Right renal pelvis (tissue), 4 donors: ENCODE measurements at places on chromosomes 11 and 22. TPM values are rescaled to one million over a fixed set of nuclear protein-coding genes. Genes with fewer than 3 reads are reported as not detected.

OR2AG2 gene
- polyA plus RNA-seq, result 0.08 TPM

GRCh38 chr11:67468056-67468455, 995 bp downstream of the TMEM134 start:
- DNase-seq, result no peak

DNA sequence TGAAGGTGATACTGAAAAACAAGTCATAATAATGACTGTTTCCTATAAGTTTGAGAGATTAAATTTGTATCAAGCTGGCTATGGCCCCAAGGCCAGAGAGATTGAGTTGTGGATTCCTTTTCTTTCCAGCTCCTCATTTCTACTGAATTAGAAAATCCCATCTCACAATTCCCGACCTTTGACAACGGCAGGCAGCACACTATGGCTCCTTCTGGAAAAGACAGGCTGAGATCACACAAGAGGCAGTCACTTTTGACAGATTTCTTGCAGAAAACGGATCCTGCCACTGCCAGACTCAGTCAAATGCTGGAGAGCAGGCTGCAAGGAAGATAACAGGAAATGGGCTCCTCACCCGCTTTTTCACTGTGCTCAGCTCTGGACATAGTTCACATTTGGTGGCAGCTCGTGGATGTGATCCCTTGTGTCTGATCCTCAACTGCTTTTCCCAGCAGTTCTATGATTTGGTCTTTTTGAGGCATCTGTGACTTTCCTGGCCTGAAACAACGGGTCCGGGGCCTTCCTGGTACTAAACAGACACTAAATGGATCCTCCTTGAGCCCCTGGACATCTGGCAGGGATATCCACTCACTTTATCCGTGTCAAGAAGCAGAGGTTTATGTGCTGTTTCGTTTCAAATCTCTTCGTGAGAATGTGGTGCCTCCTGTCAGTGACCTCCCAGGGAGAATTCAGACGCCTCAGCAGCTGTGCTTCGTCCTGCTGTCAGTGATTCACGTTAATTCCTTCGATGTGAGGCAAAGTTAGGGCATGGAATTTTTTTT, 26.1 kb upstream of the RTL6 start:
- peak; percentile 35 for DNase-seq

APLP2 gene
- 494 TPM for polyA plus RNA-seq

DNA sequence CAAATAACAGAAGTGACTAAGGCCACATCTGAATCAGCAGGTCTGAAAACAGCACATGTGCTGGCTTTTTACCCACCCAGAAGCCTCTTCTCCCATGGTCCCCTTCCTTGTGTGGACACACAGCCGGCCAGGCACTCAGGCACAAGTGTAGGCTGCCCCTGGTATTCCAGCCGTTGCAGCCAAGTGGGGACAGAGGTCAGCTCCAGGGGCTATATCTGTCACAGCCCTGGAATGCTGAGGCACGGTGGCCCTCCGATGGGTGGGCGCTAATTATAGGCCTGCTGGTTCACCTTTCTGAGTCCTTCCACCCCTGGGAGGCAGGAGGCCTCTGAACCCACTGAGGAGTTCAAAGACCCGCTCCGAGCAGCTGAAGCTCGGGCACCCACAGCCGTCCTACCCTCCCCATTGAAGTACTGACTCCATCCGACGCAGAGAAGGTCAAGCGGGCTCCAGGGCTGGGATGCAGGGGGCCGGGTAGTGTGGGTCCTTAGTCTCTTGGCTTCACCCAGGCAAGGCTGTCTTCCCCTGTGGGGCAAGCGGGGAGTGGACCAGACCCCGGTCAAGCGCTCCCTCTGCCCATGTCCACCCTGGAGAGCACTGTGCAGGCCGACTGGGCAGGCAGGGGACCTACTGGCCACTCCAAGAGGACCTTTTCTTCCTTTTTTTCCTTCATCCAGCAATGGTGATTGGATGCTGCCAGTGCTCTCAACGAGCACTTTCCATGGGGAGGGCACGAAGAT, 14.3 kb downstream of the FGF3 start:
- no peak for DNase-seq

ATG16L2 gene
- 27.6 TPM for polyA plus RNA-seq
